ENCODE measurements at places on chromosomes 7 and 10.

- DNase-seq: no peak
Observed at GRCh38 chr7:96479015-96479645, 157.2 kb upstream of the SLC25A13 start.

GRCh38 chr7:2879354-2879753, 35.2 kb upstream of the GNA12 start:
- DNase-seq: no peak

DNA sequence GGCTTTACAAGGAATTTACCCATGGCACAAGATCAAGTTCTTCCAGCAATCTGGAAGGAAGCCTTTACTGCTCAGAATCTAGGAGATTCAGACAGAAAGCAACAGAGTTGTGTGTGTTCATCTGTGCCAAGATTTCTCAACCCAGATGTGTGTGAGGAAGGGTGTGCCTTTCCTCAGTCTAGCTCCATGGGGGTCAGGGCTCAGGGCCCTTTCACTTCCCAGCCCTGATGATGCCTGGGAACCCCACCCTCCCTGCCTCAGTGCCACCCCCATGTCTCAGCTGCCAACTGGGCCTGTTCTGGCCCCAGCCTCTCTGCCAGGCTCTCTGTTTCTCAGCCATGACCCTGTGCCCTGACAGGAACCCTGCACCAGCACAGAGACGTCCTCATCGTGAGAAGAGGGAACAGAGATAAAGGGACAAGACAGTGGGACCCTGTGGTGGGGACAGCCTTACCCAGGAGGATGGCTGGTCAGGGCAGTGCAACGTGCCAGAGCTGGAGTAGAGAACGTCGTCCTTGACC, 102.0 kb downstream of the VIPR2 start:
- no peak for DNase-seq

GRCh38 chr7:55469721-55470120, 102.6 kb downstream of the VOPP1 start:
- no peak for DNase-seq

GRCh38 chr10:116995648-116996047, 9.3 kb downstream of the SHTN1 start:
- no peak for DNase-seq

Data from NCI-H510A (cell line).